ENCODE measurements at places on chromosomes 3 and 15. TPM values are rescaled to one million over a fixed set of nuclear protein-coding genes. Genes with fewer than 3 reads are reported as not detected.

- no peak for DNase-seq
These were observed 233.4 kb downstream of the CHST2 start for GRCh38 chr3:143352850-143353550.

GRCh38 chr3:168248383-168249204 is 152.9 kb upstream of the GOLIM4 start:
- peak; percentile 44 for DNase-seq

DNA sequence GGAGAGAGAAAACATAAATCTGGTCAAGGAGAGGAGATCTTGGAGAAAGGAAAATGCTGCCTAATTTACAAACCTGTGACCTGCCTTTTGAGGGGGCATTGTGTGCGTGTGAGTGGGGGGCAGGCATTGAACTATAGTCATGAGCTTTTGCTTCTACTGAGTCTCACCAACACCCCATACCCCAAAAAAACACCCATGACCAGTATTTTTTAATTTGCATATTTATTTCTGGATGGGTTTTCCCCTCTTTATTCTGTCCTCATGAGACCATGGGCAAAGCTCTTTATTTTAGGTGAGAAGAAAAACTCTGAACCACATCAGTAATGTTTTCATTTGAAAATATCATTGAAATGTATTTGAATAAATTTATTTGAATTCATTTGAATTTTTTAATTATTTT is 20.6 kb downstream of the CD80 start:
- no peak for DNase-seq

- no peak for DNase-seq
These were observed 132.9 kb upstream of the PRICKLE2 start for GRCh38 chr3:64358176-64358575.

PLA2G4F gene
- total RNA-seq = not detected

GRCh38 chr3:161941891-161942290 is 445.3 kb downstream of the OTOL1 start:
- no peak for DNase-seq

DNA sequence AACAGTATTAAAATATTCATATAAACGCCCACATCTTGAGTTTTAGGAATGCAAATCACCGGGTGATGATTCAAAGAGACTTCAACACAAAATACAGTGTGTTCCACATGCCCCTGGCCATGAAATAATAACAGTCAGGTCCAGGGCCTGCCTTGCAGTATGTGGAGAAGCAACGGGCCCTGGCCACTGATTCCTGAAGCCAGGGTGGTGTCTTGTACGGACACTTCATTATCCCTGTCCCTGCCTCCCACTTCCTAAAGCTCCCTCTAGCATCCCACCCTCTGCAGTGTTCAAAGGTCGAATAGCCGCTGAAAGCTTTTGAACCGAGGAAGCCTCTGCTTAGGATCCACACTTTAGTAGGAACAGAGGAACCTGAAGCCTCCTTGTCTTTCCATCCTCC is 50.4 kb upstream of the PCSK6 start:
- DNase-seq = no peak

EIF4E3 gene
- total RNA-seq = 0.64 TPM

DNA sequence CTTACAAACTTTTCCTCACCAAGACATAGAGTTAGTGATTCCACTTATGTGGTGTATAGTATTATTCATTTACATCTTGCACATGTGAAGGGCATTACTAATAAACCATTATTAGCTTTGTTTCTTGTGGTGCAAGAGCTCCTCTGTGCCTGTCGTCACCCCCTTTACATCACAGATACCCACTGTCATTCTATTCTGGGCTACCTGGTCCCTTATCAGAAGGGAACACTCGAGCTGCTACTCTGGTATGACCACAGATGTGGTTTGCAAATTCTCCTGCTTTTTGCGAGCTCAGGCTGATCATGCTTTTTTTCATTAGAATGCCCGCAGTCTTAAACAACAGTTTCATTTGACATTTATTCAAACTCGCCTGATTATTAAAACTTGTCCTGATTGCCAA is 13.9 kb upstream of the SENP2 start:
- DNase-seq = no peak

PLA2G4E gene
- total RNA-seq = not detected

RBP2 gene
- total RNA-seq = 0.78 TPM

GRCh38 chr3:113057117-113057516 is 66.3 kb downstream of the GTPBP8 start:
- DNase-seq = no peak

DNA sequence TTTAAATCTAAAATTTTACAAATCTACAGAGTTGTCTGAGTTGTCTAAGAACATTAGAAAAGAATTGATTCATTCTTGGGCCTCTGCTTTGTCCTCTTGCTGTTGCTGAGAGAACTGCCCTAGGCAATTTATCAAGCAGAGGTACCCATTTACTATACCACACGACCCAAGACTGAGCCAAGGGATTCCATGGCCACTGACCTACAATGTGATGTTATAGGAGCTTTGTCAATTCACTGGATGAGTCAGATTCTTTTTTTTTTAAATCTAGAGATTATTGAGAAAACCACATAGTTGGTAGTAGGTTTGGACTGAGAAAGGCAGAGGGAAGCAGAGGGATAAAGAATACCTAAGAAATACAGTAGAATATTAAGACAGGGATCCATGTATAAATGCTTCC is 55.3 kb downstream of the TRAT1 start:
- no peak for DNase-seq

GALNT15 gene
- total RNA-seq = 0.91 TPM
